ENCODE measurements at places on chromosomes 7 and 10.

DNA sequence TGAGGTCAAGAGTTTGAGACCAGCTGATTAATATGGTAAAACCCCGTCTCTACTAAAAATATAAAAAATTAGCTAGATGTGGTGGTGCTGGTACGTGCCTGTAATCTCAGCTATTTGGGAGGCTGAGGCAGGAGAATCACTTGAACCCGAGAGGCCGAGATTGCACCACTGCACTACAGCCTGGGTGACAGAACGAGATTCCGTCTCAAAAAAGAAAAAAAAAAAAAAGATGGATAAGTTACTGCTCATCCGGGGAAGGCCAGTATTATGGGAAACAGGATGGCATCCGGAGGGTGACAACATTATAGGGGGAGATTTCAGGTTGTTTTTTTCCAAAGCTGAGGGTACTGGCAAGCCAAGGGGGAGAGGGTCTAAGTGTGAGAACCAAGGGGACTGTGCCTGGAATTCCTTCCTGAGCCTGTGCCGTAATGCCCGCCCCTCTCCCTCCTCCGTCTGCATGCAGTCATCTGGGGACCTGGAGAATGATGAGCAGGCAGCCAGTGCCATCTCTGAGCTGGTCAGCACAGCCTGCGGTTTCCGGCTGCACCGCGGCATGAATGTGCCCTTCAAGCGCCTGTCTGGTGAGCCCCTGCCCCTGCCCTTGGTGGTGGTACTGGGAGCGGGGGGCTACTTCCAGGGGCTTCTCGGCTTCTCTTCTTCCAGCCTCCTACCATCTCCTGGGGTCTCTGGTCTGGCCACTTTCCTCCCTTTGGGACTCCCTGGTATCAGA, 4.4 kb downstream of the LAMTOR4 start:
- no peak for DNase-seq

GRCh38 chr10:69435966-69436520, 15.2 kb upstream of the TSPAN15 start:
- no peak for DNase-seq

GRCh38 chr7:140051820-140052219, 10.9 kb downstream of the PARP12 start:
- DNase-seq, result peak; percentile 36

GRCh38 chr7:31958226-31958625, 112.0 kb downstream of the PDE1C start:
- DNase-seq, result no peak

DNA sequence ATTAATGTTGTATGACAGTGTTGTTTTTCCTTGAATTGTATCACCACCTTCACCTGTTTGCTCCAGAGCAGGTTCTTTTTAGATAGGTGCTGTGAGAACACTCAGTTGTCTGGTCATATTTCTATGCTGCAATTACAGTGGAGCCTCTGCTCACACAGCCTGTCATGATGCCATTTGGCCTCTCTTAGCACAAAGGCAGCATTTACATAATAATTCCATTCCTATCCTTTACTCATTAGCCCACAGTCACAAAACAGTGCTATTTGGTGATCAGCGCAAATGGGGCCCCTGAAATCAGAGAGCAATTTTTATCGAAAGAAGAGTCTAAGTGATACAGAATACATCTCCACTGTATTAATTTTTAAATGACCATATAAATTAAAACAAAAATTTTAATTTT, 13.8 kb upstream of the DGKI start:
- no peak for DNase-seq

DNA sequence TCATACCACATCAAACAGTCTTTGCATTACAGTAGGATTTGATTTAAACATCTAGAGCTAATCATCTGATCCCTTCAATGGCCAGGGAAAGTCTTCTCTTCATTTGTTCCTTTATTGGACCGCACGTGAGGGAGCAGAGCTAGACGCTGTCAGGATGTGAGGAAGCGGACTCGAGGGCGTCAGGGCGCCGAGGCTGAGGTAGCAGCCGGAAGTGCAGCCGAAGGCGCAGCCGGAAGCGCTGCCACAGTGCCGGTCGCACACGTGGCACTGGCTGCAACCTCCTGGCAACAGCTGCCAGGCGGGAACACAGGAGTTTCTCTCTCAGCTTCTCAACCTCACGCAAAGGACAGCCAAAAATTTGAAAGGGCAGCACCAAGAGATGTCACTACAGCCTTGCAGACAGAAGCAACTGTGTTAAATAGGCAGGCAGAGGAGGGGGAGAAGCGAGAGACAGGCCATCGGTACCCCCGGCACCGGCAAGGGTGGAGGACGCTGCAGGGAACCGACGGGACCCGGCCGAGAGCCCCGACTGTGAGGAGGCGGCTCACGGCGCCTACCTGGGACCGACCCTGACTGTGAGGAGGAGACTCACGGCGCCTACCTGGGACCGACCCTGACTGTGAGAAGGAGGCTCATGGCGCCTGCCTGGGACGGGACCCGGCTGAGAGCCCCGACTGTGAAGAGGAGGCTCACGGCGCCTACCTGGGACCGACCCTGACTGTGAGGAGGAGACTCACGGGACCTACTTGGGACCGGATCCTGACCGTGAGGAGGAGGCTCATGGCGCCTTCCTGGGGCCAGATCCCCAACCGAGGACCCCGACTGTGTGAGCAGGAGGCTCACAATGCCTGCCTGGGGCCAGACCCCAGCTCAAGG, 32.3 kb downstream of the VIPR2 start:
- DNase-seq, result no peak

GRCh38 chr10:124997306-124997705, 55.4 kb downstream of the ZRANB1 start:
- DNase-seq, result no peak

DNA sequence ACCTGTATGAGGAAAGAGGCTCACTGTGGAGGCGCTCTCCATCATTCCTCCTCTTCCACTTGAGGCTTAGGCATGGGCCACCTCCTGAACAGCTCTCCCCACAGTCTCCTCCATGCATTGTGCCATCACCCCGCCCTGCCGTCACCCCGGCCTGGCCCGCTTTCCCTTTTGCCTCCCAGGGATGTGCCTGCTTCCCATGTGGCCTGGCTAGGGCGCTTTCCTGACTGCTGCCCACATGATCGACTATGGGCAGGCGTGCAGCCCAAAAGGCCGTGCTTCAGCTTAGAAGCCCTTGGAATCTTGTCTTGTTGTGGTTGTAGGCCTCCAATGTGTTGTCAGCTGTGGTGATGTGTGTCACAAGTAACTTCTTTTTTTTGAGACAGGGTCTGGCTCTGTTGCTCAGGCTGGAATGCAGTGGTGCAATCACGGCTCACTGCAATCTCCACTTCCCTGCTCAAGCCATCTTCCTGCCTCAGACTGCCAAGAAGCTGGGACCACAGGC, 1.8 kb upstream of the ACTR3C start:
- peak; percentile 47 for DNase-seq

- DNase-seq, result no peak
These were observed 4.3 kb upstream of the ANKRD61 start for GRCh38 chr7:6026820-6027311.

- DNase-seq, result no peak
These were observed 135.4 kb downstream of the CXCL12 start for GRCh38 chr10:44249490-44249889.

- no peak for DNase-seq
These were observed 297.6 kb upstream of the PLXDC2 start for GRCh38 chr10:19518632-19519031.

GRCh38 chr7:134565643-134566136, 16.8 kb downstream of the AKR1B15 start:
- no peak for DNase-seq

DNA sequence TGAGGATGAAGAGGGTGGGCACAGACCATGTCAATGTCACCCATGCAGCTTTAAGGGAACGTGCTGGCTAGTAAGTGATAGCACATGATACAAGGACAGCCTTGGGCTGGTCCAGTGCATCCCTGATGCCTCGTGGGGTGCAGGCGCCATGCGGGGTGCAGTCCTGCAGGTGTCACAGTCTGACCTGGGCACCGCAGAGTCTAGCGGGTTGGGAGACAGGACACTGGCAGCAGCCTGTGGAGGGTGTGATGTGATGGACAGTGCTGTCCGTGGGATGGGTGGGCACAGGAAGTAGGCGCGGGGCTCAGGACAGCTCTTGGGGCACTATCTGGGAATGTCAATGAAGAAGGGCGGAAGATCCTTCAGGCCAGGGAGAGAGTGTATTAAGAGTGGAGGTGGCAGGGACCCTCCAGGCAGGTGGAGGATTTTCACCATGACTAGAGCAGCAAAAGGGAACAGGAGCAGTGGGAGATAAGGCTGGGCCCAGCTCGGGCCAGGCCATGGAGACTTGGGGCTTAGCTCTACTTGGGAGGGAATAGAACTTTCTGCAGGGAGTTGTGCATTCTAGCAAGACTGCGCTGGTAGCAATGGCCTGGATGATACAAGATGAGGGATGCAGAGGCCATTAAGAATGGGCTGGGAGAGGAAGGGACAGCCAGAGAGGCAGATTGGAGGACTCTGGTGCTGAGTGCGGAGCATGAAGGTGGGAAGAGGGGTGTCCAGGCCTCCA, 122.5 kb downstream of the PTPN20 start:
- DNase-seq, result no peak

DNA sequence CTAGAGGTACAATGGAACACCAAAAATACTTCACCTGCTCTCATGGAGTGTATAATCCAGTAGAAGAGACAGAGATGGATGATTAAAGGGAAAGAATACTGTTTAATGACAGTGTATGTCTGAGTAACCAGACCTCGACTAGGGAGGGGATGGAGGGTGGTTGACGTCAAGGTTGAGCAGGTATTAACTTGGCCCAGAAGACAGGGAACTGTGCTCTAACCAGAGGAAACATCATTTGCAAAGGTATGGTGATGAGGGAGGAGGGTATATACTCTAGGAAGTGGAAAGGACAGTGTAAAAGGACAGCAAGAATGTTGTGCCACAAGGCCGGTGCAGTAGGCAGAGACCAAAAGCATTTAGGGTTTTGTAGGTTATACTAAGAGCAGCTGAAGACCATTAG, 2.9 kb downstream of the MIOS start:
- no peak for DNase-seq

DNA sequence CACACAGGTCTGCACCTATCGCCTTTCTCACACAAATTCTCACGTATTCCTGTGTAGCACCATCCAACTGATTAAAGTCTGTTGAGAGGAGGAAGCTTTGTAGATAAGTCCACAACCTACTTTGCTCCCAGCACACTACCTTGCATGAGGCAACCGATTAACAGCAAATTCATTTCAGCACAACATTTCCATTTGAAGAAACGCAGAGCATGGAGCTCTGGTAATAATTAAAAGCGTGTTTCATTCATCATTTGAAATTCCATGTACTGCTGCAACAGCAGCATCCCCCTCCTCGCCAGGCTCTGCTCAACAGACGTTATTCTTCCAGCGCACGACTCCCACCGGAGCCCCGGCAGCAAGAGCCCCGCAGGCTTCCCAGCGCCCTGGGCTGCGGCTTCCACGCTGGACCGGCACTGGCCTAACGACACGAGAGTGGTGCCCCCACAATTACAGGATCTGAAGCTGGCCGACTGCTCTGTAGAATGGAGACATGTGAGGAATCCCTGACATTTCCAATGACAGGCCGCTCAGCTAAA, 118.8 kb downstream of the DIP2C start:
- DNase-seq, result no peak

GRCh38 chr10:124045801-124046355, 47.5 kb downstream of the CHST15 start:
- DNase-seq, result no peak

- DNase-seq, result no peak
These were observed 17.1 kb downstream of the SLC26A3 start for GRCh38 chr7:107785926-107786325.

GRCh38 chr7:26603631-26604030, 260.8 kb downstream of the SKAP2 start:
- DNase-seq, result no peak

DNA sequence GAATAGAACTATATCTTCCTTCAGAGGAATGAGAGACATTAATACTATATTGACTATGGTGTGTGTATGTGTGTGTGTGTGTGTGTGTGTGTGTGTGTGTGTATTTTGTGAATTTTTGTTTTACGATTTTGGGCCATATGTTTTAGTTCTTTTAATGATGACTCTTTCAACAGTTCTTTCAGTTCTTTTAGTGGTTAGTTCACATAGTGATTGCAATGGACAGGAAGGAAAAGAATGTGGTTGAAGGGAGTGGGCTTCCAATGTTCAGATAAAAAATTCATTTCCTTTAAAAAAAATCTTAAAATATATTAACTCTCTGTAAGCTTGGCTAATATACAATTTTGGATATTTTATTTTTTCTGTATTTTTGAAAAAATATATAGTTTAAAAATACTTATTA, 315.7 kb upstream of the DGKB start:
- DNase-seq, result no peak

- DNase-seq, result no peak
These were observed 62.8 kb downstream of the CXCL12 start for GRCh38 chr10:44322137-44322536.

GRCh38 chr7:116087984-116088383, 57.4 kb upstream of the TFEC start:
- DNase-seq, result no peak

GRCh38 chr10:70652761-70653657, 19.3 kb upstream of the ADAMTS14 start:
- no peak for DNase-seq

Measured in NB4 (cell line).